Keratinocyte (primary cell): ENCODE measurements at places on chromosomes 4 and X.

GRCh38 chr4:1746265-1746691 is 25.0 kb downstream of the TACC3 start:
- no peak for DNase-seq

DNA sequence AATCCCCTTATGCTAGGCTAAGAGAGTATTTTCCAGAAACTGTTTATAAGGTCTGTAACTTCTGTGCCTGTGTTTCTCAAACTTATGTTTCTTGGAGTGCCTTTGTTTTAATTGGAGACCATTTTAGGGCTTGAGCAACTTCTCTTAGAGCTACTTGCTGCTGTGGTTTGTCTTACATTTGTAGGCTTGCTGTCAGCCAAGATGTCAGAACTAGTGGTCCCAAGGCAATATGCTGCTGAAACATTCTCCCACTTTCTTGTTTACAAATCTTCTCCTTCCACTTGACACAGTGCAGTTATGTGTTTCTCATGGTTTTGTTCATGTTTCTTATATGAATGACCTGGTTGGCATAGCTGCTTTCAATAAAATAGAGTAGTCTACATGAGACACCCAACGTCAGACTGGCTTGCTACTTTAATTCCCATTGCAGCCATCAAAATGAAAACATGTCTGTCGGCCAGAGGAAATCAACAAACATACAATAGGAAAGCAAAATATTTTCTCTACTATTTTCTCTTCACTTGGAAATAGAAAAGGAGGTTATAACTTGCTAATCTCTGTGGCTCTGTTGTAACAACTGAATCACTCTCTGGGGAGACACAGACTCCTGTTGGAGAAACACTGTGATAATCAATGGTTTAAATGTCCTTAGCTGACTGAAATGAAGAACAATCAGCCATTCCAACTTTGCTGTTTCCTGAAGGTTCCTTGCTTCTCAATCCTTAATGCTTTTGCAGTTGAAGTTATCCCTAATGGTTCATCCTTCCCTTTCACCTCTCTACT is 426.4 kb downstream of the PDGFC start:
- DNase-seq, result no peak

DNA sequence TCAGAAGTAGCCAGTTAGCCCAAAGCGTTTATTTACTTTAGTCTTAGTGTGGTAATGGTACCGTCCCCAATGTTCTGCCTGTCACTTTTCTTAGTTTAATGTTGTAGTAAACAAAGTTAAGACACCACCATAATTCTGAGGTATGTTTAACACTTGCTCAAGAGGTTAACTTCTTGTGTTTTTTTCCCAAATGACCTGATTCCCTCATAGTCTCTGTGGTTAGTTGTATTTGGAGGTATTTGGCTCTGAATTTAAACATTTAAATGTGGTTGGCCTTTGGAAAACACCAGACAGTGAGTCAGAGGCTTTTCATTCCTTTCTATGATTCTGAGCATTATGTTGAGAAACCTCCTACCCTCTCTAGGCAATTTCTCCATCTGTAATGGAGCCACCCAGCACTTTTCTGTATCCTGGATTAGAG is 47.9 kb downstream of the CXCL1 start:
- DNase-seq, result peak; percentile 21

DNA sequence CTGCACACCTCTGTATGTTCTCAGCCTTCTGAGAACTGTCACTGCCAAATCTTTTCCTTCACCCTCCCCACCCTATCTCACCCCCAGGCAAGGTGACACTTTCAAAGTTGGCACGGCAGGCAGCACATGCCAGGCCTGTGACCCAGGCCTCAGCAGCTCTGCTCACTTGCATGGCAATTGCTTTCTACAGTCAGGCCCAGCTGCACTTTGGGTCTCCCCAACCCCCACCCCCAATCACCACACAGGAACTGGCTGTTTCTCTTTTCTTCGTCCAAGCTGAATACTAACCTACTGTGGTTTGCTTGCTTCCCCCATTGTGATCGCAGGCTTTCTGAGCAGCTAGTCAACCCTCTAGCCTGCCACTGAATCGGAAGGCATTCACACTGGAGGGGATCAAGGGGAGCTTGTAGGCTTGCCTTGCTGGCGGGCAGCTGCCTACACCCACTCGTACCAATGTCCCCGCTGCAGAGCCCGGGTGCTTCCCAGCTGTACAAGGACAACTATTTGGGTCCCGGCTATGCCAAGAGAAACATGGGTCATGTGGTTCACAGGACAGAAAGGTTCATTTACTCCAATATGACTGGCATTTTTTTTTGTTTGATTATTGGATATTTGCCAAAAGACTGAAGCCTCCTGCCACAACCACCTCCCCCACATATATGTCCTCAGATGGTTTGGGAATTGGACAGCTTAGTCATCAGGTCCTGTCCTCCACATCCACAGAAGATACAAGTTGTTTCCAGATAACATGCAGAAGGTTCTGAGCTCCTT is 28.1 kb downstream of the SLC25A43 start:
- no peak for DNase-seq

- DNase-seq, result no peak
Observed at GRCh38 chr4:57109411-57109846, 756 bp downstream of the IGFBP7 start.

GRCh38 chr4:6595897-6596537 is 21.0 kb downstream of the MAN2B2 start:
- DNase-seq, result no peak

- DNase-seq, result no peak
Observed at GRCh38 chr4:6342530-6343293, 73.1 kb downstream of the WFS1 start.

GRCh38 chr4:81356621-81357020 is 115.1 kb downstream of the RASGEF1B start:
- DNase-seq, result no peak
